NK-92 treated with Interleukin-12 subunit alpha and Interleukin-12 subunit beta, amount 100 ng/mL, for 24 hours (cell line): ENCODE measurements at places on chromosomes 4 and X.

- no peak for DNase-seq
Measured at GRCh38 chrX:129653971-129654651, 645 bp downstream of the APLN start.

- DNase-seq: no peak
Measured at GRCh38 chr4:105232374-105232773, 85.7 kb downstream of the TET2 start.

GRCh38 chr4:41709844-41710481 is 38.6 kb downstream of the PHOX2B start:
- DNase-seq: no peak

DNA sequence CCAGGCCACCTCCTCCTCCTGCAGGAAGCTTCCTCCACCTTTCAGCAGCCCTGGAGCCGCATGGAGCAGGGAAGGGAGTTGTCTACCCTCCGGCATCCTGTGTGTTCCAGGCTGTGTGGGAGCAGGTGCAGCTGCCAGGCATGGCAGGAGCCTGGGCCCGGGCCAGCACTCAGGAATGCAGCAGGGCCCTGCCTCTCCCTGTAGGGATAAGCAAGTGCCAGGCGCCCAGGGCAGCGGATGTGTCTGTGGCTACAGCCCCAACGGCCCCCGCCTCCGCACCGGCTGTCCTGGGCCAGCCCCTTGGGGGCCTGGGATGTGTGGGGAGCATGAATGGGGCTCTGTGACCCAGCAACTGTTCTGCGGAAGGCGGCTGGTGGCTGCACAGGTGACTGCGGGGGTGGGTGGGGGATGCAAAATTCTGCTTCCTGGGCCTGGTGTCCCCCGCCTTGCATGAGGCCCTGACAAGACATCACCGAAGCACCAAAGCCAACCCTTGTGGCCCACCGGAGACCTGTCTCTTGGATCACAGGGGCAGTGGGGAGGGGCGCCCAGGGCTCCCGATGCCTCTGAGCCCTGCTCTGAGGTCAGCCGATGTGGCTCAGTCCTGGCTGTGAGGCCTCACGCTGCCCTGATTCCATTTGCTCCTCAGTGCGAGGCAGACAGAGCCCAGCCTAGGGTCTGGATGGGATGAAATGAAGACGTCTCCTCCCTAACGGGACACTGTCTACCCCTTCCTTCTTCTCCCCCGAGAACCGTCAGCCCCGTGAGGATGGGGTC is 1.4 kb upstream of the DOK7 start:
- no peak for DNase-seq

DNA sequence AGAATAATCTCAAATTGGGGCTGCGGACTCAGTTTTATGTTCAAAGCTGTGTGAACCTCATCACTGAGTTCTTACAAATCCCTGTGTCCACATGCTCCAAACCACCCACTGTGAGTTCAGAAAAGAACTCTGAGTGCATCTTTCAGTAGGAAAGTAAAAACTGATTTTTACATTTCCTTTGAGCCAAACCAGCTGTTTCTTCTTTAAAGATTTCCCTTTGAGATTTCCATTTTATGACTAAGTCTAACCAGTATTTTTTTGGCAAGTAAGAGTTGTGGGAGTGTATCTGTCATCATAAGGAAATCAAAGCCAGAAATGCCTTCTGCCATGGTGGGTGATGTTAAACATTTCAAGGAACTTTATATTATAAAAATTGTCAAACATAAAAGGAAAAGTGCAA is 100.0 kb downstream of the TET2 start:
- DNase-seq: no peak
